ENCODE measurements at places on chromosomes 16 and 17. TPM values are rescaled to one million over a fixed set of nuclear protein-coding genes. Genes with fewer than 3 reads are reported as not detected.
A peak's percentile ranks its signal among the peaks of the same experiment; 100 is the strongest.

CRYBA1 gene
- not detected for total RNA-seq

GRCh38 chr17:49180303-49180702 lies 30.1 kb downstream of the GNGT2 start:
- H3K4me1 ChIP-seq, result no peaks in the 10 kb centered on the region
- peak; percentile 73 for DNase-seq
- no peak overlapping the region for H3K27ac ChIP-seq

- DNase-seq, result no peak
- no peaks in the 10 kb centered on the region for H3K27me3 ChIP-seq
- peak overlapping the region; percentile 31 for H3K4me3 ChIP-seq
- no peaks in the 10 kb centered on the region for H3K36me3 ChIP-seq
- H3K27ac ChIP-seq, result peak overlapping the region; percentile 87
Measured at GRCh38 chr16:89827383-89828198, 684 bp upstream of the SPIRE2 start.

DNA sequence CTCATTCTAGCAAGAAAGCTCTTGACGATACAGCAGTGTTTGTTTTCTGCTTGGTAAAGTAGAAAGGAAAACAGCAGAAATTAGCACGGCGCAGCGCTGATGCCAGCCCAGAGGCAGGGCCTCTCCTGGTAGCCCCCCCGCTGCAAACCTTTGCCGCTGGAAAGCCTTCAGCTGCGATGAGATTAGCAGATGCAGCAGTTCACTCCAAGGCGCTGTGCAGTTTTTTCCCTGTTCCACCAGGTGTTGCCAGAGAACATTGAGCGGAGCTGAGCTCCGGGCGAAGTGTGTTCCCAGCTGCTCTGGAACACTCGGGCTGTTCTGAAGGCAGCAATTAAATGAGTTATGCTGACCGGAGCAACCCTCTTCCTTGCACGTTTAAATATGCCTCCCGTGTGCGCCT lies 72.5 kb downstream of the RBFOX1 start:
- H3K27ac ChIP-seq, result no peak overlapping the region
- no peak overlapping the region for H3K4me3 ChIP-seq
- no peaks in the 10 kb centered on the region for H3K4me1 ChIP-seq
- no peaks in the 10 kb centered on the region for H3K36me3 ChIP-seq
- DNase-seq, result no peak

GRCh38 chr16:16042076-16042475 lies 92.7 kb downstream of the ABCC1 start:
- no peak for DNase-seq
- H3K4me1 ChIP-seq, result peaks cover 9% of the 10 kb centered on the region
- H3K4me3 ChIP-seq, result no peak overlapping the region
- peaks cover 11% of the 10 kb centered on the region for H3K36me3 ChIP-seq

DNA sequence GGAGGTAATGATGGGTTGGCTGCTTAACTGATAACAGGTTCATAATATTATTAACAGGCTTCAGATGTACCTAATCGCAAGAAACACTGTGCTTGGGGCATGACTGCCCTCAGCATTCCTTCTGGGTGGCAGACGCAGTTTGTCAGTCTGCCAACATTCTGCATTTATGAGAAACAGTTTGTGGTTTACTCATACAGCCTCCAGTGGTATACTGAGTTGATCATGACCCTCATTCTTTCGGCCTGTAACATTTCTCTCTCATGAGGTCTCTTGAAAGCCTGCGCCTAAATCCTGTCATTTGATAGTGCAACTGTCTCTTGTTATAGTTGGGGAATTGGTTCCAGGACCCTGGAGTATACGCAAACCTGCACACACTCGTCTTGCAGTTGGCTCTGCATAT lies 4.9 kb upstream of the RUSF1 start:
- no peak for DNase-seq
- no peak overlapping the region for H3K4me3 ChIP-seq
- peaks cover 14% of the 10 kb centered on the region for H3K4me1 ChIP-seq
- H3K27ac ChIP-seq, result no peak overlapping the region
- H3K36me3 ChIP-seq, result no peaks in the 10 kb centered on the region
- no peaks in the 10 kb centered on the region for H3K27me3 ChIP-seq

GRCh38 chr17:19549746-19550623 lies 16.3 kb downstream of the SLC47A1 start:
- no peak overlapping the region for H3K4me3 ChIP-seq
- no peak overlapping the region for H3K27ac ChIP-seq
- H3K27me3 ChIP-seq, result no peaks in the 10 kb centered on the region
- H3K36me3 ChIP-seq, result no peaks in the 10 kb centered on the region
- H3K4me1 ChIP-seq, result peaks cover 11% of the 10 kb centered on the region

- no peak overlapping the region for H3K4me3 ChIP-seq
- no peaks in the 10 kb centered on the region for H3K36me3 ChIP-seq
- H3K4me1 ChIP-seq, result no peaks in the 10 kb centered on the region
- peak; percentile 41 for DNase-seq
- H3K27me3 ChIP-seq, result peaks cover 3% of the 10 kb centered on the region
Measured at GRCh38 chr17:1324201-1324771, 44.8 kb downstream of the TRARG1 start.

GRCh38 chr17:1597861-1598342 lies 30.7 kb downstream of the SLC43A2 start:
- no peaks in the 10 kb centered on the region for H3K4me1 ChIP-seq
- H3K4me3 ChIP-seq, result no peak overlapping the region
- H3K27me3 ChIP-seq, result no peaks in the 10 kb centered on the region
- H3K27ac ChIP-seq, result no peak overlapping the region
- no peak for DNase-seq

- no peaks in the 10 kb centered on the region for H3K36me3 ChIP-seq
- no peak overlapping the region for H3K27ac ChIP-seq
- H3K4me3 ChIP-seq, result no peak overlapping the region
- no peak for DNase-seq
Measured at GRCh38 chr17:32307658-32308057, 34.3 kb downstream of the C17orf75 start.

DNA sequence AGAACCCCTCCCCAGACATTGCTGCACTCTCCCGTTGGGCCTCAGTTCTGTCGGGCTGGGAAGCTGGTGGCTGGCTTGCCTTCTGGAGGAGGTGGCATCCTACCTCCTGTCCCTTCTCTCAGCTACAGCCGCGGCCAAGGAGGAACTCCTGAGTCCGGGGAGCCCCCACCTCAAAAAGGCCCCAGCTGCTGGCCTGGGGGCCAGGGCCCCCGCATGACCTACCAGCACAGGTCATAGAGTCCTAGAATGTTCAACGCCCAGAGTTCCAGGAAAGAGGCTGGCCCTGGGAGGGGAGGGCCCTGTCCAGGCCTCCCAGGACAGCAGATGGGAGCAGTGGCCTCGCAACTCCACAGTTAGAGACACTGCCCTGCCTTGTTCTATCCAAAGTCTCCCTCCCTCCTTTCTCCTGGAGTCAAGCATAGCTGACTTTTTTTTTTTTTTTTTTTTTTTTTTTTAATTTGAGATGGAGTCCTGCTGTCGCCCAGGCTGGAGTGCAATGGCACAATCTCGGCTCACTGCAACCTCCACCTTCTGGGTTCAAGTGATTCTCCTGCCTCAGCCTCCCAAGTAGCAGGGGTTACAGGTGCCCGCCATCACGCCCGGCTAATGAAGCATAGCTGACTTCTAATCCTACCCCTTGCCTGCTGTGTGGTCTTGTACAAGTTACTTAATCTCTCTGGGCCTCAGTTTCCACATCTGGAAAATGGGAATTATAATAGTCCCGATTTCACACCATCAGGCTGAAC lies 7.1 kb downstream of the CARHSP1 start:
- no peaks in the 10 kb centered on the region for H3K27me3 ChIP-seq
- no peaks in the 10 kb centered on the region for H3K4me1 ChIP-seq
- H3K36me3 ChIP-seq, result peaks cover 11% of the 10 kb centered on the region
- no peak overlapping the region for H3K4me3 ChIP-seq

GRCh38 chr16:29139261-29139802 lies 154.5 kb downstream of the LAT start:
- H3K27me3 ChIP-seq, result no peaks in the 10 kb centered on the region
- peaks cover 7% of the 10 kb centered on the region for H3K4me1 ChIP-seq
- H3K4me3 ChIP-seq, result peak overlapping the region; percentile 46
- H3K27ac ChIP-seq, result peak overlapping the region; percentile 17
- DNase-seq, result peak; percentile 71

Measured in sigmoid colon (tissue), 7 donors.